ENCODE measurements at places on chromosomes 16 and 17.

- no peak for DNase-seq
Observed at GRCh38 chr16:87549627-87550494, 52.4 kb upstream of the JPH3 start.

- no peak for DNase-seq
Observed at GRCh38 chr16:83776944-83777343, 30.8 kb upstream of the HSBP1 start.

DNA sequence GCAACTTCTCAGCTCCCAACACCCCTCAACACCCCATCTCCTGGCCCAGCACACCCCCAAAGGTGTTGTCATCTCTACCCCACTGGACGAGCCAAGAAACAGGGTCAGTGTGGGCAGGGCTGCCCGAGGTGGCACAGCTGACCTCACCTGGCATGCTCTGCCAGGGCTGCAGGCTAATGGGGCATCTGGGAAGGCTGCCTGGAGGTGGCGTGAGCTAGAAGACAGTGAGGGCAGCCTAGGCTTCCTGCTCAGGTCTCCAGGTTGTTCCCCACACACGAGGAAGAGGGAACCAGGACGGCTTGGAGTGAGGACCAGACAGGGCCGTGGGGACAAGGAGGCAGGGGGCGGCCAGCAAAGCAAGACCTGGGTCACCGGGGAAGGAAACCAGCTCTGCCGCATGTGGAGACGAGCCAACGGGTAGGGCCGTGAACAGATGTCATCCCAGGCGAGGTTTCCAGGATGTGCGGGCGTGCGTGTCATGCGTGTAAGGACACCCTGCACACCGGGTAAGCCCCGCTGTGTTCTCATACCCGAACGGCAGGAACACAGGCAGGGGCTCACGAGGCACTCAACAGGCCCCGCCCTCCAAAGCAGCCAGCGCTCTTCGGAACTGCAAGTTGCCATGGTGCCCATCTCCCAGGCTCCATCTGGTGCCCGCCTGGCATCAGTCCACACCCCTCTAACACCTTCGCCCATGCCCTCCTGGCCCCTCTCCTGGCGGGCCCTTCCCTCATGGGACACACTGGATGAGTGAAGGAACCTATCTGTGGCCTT lies 29.6 kb upstream of the PVALEF start:
- DNase-seq: no peak

DNA sequence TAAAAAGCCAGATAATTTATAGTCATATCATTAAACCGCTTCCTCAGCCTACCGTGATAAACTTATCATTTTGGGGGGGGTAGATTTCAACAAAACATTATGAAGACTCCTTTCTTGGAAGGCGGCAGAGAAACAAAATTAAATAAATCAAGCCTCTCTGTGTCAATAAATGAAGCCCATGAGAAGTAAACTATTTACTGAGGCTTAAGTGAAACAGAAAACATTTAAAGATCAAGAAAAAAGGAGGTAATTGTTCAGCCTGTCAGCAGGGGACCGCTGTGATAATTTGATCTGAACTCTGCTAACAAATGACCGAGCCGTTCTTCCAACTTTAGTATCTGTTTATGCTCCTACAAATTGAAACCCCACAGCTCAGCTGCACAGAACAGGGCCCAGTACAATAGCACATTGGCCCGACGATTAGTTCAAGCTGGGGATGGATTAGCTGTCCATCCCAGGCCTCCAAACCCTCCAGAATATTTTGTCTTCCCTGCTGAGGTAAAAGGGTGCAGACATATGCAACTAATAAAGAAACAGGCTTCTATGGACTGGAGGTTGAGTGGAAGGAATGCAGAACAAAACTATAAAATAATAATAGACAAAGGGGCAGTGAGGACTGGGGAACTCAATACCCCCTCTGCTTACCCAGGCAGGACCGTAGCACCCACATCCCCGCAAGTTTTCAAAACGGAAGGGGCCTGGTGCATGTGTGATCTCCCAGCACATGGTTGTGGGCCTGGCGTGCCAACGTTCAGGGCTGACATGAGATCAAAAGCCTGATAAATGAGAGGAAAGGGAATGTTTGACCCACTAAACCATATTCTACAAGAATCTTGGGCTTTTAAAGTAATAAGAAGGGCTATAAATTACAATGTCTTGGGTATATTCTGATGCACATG lies 298.1 kb upstream of the IRX5 start:
- DNase-seq: no peak

DNA sequence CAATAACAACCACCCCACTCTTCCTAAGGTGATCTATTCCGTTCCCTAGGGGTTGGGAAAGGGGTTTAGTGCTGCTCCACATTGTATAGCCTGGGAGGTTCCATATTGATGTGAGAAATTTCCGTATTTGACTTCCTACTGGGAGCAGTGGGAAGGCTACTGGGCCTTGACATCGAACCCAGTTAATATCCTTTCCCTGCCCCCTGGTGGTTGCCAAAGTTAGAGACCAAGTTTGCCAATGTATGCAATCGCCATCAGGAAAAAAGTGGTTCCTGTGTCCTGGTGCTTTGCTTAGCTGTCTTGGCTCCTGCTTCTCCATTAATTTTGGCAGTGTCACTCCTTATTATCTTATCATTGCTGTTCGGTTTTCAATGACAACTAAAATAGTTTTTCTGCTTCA lies 914.9 kb downstream of the KCNJ2 start:
- DNase-seq: no peak
